GM12892 (cell line): ENCODE measurements at places on chromosomes 2 and 18.

- DNase-seq, result no peak
Observed at GRCh38 chr2:149331023-149331400, 625 bp downstream of the LYPD6 start.

DNA sequence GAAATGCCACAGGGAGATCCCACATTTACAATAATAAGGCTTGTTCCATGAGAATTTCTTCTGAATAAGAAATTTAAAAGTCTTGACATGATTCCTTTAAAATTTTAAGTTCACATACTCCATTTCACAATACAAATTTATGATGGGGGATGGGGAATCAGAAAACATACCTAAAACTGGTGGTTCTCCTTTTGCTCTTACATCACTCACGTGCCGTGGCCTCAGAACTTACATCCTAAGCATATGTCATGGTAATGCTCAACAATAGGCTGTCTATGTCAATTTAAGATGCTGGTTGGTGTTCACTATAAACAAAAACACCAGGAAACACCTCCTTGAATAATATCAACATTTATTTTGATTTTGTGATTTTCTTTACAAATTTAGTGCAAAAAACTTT is 12.8 kb downstream of the UPP2 start:
- DNase-seq, result no peak

GRCh38 chr18:22149710-22150109 is 19.7 kb upstream of the GATA6 start:
- DNase-seq, result no peak

GRCh38 chr2:35428548-35428947 is 927.0 kb upstream of the CRIM1 start:
- no peak for DNase-seq

- no peak for DNase-seq
Observed at GRCh38 chr2:207473049-207473930, 56.5 kb upstream of the CREB1 start.

GRCh38 chr2:45089554-45090261 is 80.5 kb upstream of the SIX2 start:
- no peak for DNase-seq

DNA sequence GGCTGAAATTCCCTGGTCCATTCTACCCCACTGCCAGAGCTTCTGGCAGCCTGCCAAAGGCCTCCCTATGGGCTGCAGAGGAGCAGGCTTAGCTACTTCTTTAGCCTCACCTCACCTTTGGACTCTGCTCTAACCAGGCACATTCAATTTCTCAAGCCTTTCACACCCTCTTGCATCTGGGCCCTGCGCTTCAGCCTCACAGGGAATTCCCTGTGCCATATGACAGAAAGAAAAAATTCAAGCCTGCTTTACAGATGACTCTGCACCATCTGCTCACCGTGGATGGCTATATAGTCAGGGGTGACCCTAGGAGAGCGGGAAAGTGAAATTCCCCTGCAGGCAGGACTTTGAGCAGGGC is 62.5 kb downstream of the REEP1 start:
- no peak for DNase-seq

DNA sequence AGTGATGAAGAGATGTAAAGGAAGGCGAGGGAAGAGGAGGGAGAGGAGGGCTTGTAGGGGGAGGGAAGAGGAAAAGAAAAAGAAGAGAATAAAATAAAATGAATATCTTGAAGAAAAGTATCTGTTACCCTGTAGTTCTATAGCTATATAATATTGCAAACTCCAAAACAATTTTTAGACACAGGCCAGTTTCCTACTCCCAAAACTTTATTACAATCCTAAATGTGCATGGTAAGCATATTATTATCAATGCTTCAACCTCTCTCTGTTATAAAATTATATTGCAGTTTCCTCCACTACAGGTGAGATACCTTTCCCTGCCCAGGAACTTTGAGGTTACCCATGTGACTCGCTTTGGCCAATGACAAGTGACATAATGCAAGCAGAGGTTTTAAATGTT is 1351.6 kb upstream of the NRXN1 start:
- no peak for DNase-seq

DNA sequence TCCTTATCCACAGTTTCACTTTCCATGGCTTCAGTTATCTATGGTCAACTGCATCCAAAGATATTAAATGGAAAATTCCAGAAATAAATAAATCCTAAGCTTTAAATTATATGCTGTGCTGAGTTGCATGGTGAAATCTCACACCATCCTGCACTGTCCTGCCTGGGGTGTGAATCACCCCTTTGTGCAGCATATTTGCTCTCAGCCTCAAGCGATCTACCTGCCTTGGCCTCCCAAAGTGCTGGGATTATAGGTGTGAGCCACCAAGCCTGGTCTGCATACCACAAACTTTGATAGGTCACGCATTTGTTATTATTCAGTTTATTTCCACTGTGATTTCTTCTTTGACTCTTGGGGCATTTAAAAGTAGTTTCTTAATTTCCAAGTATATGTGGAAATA is 117.2 kb downstream of the SPIRE1 start:
- no peak for DNase-seq

DNA sequence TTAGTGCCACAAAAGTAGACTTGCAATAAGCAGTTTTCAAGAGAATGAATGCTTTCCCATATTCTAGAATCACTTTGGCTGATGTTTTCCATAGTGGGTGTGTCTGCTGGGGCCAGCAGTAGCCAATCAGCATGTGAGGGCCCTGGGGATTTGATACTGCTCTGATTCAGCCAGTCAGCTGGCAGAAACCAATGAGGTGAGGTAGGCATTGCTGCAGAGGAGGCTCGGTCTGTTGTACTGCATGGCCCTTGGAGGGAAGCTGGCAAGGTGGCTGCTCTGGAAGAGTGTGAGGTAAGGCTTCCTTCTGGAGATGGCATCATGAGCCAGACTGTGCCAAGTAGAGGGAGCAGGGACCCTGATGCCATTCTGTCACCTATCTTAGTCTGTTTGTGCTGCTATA is 22.7 kb downstream of the TMEM87B start:
- DNase-seq, result no peak

GRCh38 chr18:22193466-22193865 is 24.1 kb downstream of the GATA6 start:
- no peak for DNase-seq

DNA sequence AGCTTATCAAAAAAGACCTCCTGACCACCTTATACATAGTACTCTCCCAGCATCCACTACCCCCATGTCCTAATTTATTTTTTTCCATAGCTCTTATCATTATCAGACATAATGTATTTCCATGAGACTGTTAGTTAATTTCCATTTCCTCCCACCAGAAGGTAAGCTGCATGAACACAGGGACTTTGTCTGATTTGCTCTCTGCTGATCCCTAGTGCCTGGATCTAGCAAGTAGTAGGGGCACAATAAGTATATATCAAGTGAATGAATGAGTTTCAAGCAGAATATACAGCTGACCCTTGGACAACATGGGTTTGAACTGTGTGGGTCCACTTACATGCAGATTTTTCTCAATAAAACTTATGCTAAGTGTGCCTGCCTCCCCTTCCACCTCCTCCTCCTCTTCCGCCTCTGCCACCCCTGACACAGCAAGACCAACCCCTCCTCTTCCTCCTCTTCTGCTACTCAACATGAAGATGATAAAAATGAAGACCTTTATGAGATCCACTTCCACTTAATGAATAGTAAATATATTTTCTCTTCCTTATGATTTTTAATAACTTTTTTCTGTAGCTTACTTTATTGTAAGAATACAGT is 53.8 kb downstream of the CTAGE1 start:
- DNase-seq, result no peak

DNA sequence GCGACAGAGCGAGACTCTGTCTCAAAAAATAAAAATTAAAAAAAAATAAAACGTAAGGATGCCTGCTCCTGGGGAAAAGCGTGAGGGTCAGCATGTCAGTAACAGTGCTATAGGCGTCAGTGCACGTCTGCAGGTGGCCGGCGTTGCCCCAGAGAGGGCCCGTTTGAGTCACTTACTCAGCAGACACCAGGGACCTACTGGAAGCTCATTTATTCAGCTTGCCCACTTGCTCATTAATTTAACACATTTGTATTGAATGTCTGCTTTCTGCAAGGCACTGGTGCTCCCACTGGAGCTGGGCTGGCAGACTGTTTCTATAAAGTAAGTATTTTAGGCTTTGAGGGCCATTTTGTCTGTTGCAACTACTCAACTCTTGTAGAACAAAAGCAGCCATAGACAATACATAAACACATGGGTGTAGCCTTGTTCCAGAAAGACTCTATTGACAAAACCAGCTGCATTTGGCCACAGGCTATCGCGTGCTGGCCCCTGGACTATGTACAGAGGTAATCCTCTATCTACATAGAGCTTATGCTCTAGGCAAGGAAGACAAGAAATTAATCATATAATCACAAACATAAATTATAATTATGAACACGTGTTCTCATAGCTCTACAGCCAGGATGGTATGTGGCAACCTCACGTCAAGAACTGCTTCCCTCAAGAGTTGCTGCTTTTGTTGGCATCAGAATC is 73.2 kb downstream of the KLHL29 start:
- no peak for DNase-seq

DNA sequence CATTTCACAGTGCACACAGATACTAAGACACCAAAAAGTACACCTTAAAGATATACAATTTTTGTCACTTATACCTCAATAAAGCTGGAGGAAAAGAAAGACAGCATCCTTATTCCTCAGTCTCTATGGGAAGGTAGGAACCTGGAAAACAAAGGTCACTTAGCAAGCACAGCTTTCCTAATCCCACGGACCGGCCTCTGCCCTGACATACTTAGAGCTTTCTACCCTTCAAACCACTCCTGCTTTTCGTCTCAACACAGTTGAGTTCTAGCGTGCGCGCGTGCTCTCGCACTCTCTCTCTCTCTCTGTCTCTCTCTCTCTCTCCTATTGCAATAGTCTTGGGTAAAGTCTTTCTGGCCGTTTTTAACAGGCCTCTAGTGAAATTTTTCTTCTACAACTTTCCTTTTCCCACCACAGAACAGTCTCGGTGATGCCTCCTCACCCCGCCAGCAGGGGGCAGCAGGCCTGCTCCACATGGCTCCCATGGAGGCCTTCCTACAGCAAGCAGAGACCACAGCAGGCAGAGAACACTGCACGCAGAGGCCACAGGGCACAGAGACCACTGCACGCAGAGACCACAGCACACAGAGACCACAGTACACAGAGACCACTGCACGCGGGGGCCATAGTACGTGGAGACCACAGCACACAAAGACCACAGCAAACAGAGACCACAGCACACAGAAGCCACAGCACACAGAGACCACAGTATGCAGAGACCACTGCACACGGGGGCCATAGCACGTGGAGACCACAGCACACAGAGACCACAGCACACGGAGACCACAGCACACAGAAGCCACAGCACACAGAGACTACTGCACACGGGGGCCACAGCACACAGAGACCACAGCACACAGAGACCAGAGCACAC is 106.9 kb downstream of the FBXO15 start:
- peak; percentile 22 for DNase-seq

DNA sequence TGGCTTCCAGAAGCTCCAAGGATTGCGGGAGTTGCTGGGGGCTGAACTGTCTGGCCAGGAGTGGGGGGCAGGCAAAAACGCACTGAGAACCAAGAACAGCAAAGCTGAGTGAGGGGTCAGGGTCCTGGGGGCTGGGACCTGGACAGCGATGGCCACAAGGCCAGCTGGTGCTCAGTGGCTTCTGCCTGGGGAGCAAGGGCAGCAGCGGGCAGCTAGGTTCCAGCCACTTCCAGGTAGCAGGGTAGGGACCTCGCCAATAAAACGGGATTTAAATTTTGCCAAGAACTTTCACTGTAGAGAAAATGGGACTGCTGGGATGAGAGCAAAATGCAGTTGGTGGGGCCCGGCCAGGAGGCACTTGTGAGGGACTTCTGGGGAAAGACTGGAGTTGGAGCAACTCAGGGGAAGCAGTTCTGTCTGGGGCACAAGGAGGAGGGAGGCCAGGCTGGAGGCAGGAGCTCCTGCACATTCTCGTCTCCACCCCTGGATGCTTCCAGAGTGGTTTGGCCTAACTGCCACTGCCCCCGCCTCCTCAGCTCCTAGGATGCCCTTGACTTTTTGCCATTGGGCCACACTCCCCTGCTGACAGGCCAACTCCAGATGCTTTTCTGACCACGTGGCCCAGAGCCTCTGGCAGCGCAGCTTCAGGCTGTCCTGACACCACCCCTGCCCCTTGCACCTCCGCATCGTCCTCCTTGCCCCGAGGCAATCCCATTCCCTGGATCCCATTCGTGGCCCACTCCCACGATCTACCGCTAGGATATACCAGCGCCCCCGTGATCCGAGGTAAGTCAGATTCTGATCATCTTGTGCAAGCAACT is 5.5 kb upstream of the CCDC74A start:
- DNase-seq, result no peak

- DNase-seq, result peak; percentile 88
Observed at GRCh38 chr2:230712443-230713330, at the start of gene CAB39. TSS of gene CAB39 (plus strand) at chr2:230712842. CDS start at chr2:230760002, 47,160 bp downstream.

GRCh38 chr2:100739735-100740432 is 80.1 kb upstream of the NPAS2 start:
- no peak for DNase-seq

- DNase-seq, result no peak
Observed at GRCh38 chr2:240926516-240927389, 20.6 kb downstream of the CROCC2 start.

GRCh38 chr2:219124381-219125110 is 36.1 kb downstream of the NHEJ1 start:
- DNase-seq, result no peak

DNA sequence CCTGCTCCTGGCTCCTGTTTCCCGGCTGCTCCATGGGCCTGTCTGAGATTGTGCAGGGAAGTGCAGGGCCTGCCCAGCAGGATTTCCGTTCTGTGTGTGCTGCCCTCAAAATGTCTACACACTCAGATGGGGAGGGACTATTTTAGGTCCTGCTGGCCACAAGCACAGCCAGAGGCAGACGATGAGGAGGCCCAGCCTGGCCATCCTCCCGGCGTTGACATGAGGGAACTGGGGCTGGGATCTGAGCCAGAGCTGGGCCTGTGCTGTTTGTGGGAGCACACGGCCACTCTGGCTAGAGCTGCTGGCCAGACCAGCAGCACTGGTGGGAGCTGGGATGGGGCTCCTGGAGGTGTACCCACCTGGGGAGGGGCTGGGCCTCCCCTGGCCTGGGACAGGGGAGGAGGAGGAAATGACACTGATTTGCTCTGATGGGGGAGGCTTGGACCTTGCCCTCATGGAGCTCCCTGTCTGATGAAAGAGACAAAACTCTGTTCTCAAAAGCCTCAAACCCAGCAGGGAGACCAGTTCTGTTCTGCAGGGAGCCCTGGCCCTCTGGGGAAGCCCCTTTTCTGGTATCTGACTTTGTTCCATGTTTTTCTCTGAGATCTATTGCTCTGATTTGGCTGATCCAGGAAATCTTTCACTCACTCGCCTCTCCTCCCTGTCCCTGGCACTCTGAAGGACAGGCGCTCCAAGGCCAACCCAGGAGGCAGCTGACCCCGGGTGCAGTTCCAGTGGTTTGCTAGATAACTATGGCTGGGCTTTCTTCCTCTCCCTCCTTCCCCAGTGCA is 161.8 kb downstream of the DYSF start:
- DNase-seq, result no peak

DNA sequence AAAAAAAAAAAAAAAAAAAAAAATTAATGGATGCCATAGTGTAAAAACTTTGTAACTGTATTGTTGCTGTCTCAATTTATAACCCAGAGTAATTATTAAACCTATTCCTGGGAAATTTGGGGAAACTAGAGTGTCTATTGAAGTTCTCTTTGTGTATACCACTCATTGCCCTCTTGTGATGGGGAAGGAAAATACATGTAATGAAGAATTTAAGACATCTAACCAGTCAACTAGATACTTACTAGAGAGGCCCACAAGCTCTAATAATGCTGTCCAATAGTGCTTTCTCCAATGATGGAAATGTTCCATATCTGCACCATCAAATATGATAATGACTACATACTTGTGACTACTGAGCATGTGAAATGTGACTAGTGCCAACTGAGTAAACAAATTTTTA is 168.5 kb upstream of the SLC39A10 start:
- no peak for DNase-seq

GRCh38 chr2:231634412-231634811 is 41.7 kb downstream of the TEX44 start:
- DNase-seq, result no peak
